Activated naive CD8-positive, alpha-beta T cell treated with anti-CD3 and anti-CD28 coated beads, Interleukin-2, amount 10 ng/mL, durations not matched to agents 7 days and 5 days (primary cell): ENCODE measurements at places on chromosomes 2 and 18.
A peak's percentile ranks its signal among the peaks of the same experiment; 100 is the strongest.

- no peak for DNase-seq
These were observed 313.4 kb downstream of the LPIN1 start for GRCh38 chr2:12059616-12060441.

DNA sequence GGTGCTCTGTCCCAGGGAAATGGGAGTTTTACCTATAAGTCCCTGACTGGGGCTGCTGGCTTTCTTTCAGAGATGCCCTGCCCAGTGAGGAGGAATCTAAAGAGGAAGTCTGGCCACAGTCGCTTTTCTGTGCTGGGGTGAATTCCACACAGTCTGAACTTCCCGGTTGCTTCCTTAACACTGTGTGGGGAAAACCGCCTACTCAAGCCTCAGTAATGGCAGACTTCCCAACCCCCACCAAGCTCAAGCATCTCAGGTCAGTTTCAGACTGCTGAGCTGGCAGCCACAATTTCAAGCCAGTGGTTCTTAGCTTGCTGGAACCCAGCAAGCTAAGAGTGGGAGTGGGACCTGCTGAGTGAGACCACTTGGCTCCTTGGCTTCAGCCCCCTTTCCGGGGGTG is 54.9 kb downstream of the NUP35 start:
- no peak for DNase-seq

- no peak for DNase-seq
These were observed 34.6 kb upstream of the SPP2 start for GRCh38 chr2:234015861-234016260.

DNA sequence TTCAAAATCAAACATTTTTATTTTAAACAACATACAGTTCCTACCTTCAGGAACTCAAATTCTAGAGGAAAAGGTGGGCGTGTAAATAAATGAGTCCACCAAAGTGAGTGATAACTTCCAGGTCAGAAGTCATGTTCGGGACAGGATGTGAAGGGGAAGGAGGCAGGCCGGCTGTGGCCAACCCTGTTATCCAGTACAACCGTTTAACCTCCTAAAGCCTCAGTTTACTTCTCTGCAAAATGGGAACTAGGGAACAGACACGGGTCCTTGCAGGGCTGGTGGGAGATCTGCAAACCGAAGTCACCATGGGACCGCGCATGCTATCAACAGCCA is 373 bp downstream of the EIPR1 start:
- no peak for DNase-seq

GRCh38 chr2:79801082-79801481 is 288.2 kb downstream of the CTNNA2 start:
- no peak for DNase-seq

DNA sequence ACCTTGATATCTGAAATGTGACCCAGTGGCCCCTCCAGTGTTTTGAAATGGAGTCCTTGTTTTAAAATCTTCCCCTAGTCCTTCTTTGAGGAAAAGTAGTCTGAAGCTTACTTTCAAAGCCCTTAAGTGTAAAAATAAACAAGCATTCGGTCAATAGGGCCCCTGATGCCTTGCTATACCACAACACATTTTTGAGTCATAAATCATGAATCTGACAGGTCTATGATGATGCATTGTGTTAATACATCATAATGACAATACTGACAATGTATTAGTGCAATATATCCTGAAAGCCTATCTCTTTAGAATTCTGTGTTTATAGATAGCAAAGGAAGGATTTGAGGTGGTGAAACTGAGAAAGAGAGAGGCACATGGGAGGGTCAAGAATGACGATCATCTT is 464.2 kb downstream of the MEIS1 start:
- DNase-seq = no peak

- no peak for DNase-seq
These were observed 287.6 kb upstream of the HNRNPA3 start for GRCh38 chr2:176924909-176925534.

DNA sequence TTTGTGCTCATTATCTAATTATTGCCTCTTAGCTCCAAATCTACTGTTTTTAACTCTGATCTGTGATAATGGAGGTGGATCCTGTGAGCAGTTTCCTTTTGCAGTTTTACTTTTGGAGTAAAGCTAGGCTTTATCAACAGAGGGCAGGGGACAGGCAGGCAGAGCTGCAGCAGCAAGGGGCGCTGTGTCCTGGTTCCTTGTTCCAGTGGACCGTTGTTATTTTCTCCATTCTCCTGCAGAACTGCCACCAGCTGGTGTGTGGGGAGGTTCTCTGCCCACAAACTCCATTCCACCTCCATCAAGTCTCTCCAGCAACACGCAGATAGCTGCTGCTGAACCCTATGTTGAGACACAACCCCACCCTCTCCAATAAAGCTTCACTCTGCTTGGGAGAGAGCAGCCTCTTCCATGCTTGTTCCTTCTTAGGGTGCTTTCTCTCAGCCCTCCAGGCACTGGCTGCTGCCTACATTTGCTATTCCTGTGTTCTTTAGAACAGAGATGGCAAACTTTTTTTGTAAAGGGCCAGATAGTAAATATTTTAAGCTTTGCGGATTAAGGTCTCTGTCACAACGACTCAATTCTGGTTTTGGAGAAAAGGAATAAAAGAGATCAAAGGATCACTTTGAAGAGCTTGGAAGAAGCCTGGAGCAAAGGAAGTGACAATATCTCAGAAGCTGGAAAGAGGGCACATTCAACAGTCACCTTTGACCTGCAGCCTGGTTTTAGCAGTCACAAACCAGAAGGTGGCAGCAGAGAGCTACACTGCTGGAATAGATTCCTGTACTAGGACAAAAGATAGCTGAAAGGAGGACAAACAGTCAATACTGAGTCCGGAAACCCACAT is 208.8 kb downstream of the CCDC178 start:
- peak; percentile 29 for DNase-seq

- DNase-seq = peak; percentile 74
These were observed 523 bp downstream of the KCTD1 start for GRCh38 chr18:26547646-26548414.

DNA sequence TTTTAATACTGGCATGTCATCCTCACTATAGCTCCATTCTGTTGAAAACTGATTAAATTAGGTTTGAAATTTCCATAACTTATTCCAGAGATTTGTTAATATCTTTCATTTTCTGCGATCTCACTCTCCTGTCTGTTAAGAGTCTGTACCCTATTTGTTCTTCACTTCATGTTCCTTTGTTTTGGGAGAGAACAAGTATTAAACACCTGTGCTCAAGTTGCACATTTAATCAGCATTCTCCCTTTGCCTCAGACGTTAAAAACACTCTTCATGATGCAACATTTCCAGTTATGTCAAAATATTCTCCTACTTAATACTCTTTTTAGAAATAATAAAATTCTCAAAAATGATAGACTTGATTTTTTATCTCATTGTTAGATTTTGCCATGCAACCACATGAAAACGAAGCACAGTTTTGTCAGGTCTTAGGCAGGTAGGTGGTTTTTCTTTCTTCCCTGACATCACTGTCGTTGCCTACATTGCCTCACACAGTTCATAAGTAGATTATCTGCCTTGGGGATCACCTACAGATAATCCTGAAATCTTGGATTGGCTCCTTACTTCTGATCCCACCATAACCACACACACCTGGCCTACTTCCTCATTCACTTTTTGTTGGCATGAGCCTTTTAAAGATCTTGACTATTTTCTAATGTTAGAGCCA is 109.9 kb downstream of the GAREM1 start:
- no peak for DNase-seq

GRCh38 chr18:44882163-44882868 is 201.6 kb downstream of the SETBP1 start:
- no peak for DNase-seq

DNA sequence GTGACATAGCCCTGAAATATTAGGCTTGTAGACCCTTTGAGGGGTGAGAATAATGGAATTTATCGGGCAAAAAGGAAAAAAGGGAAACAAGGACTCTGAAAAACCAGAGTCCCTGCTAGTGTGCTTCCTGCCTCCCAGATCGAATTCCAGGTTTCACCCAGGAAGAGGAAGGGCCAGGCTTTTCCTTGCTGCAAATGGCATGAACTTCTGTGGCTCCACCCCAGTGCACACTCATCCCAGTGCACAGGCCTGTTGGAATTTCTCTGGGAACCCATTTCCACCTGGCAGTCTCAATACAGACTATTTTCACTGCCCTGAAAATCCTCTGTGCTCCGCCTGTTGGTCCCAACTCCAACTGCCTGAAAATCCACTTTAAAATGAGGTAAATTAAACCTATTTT is 29.9 kb downstream of the C18orf54 start:
- DNase-seq = no peak

DNA sequence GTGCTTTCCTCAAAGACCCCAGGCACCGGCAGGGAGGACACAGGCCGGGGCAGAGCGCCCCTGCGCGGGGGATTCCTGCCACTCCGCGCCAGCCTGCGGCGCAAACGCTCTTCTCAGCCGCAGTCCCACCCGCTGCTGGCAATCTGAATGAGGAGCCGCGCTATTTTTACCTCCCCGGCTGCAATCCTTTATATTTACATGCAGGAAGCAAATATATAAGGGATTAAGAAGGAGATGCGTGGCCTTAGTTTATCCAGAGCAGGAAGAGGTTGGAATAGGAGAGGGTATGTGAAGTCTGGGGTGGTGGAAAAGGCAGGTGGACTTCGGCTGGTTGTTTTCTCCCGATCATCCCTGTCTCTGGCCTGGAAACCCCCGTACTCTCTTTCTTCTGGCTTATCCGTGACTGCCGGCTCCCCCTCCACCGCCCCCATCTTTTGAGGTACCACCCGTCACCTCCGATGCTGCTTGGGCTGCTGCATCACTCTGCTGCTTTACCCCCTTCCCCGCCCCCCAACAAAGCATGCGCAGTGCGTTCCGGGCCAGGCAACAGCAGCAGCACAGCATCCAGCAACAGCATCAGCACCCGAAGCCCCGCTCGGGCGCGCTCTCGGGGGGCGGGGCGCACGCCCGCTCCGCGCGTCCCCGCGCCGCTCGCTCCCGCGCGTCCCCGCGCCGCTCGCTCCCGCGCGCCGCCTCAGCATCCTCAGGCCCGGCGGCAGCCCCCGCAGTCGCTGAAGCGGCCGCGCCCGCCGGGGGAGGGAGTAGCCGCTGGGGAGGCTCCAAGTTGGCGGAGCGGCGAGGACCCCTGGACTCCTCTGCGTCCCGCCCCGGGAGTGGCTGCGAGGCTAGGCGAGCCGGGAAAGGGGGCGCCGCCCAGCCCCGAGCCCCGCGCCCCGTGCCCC is at the start of gene ADAM23:
ADAM23 (plus strand) TSS at position 700 of the 902 bp plus-strand sequence. CDS start 335 bp downstream, outside the sequence.
- DNase-seq = peak; percentile 58

- no peak for DNase-seq
These were observed 64.1 kb downstream of the TRAPPC12 start for GRCh38 chr2:3443506-3444084.

DNA sequence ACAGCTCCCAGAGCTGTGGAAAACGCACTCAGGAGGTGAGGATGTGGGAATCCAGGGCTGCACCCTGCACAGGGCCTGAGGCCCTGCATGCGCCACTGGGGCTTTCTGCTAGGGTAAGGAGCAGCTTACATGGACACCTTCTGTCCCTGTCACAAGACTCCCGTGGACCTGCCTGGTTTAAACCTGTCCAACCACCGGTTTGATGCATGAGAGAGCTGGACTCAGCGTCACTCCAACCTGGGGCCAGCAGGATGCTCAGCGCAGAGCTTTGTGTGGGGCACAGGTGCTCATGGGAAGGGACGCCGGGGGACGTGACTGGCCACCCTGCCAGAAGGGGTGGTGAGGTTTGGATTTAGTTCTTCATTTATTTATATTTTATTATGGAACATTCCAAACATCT is 24.2 kb downstream of the SNORC start:
- DNase-seq = no peak

GRCh38 chr2:144914622-144915318 is 394.9 kb upstream of the ZEB2 start:
- DNase-seq = no peak

DNA sequence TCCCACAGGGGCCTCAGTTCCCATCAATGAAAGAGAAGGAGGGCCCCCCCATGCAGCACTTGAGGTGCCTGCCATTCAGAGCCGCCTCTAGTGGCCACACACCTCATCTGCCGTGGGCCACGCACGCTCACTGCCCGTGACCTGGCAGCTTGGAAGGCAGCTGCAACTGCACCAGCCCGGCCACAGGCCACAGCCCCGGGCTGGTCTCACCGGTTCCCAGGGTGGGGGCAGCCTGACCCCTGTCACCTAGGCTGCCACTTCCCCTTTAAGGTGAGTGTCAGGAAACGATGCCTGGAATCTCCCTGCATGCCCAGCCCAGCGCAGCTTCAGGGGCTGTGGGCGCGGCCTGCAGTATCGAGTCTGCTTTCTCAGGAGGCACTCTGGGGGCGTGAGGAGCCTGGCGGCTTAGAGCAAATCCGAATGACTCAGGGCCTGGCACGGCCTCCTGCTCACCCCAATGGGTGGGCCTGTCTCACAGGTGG is 2.6 kb downstream of the MAB21L4 start:
- DNase-seq = no peak

- no peak for DNase-seq
These were observed 1.7 kb upstream of the NDUFV2 start for GRCh38 chr18:9100796-9101195.

DNA sequence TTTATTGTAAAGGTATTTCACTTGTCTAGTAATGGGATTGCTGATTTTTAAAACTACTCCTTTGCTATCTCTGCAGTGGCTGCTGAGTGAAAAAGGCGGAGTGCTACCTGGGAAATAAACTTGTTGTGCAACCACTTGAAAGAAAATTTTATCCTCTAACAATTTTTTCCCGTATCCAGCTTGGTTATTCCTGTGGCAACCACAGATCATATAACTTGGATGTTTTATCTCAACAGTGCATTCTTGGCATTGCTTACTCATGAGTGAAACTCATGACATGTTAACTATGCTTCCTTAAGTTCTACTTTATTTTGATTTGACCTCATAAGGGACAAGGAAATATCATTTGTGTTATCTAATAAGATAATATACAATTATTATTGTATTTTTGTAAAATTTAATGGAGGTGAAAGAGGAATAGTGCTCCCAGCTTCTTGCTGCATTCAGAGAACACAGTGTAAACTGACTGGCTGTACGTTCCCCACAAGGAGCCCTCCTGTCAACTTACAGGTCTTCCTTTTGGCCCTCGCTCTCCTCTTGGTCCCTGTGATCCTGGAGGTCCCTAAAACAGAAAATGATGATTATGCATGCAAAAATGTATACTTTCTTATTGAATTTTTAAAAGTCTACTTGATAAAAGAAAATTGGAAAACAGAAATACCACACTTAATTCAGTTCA is 82.7 kb downstream of the COL5A2 start:
- no peak for DNase-seq
